ENCODE measurements at places on chromosomes 5 and 9. TPM values are rescaled to one million over a fixed set of nuclear protein-coding genes. Genes with fewer than 3 reads are reported as not detected.

- no peak for DNase-seq
Measured at GRCh38 chr9:7097785-7098752, 340.3 kb downstream of the KDM4C start.

- DNase-seq, result no peak
Measured at GRCh38 chr9:95460518-95461164, 56.1 kb downstream of the PTCH1 start.

DNA sequence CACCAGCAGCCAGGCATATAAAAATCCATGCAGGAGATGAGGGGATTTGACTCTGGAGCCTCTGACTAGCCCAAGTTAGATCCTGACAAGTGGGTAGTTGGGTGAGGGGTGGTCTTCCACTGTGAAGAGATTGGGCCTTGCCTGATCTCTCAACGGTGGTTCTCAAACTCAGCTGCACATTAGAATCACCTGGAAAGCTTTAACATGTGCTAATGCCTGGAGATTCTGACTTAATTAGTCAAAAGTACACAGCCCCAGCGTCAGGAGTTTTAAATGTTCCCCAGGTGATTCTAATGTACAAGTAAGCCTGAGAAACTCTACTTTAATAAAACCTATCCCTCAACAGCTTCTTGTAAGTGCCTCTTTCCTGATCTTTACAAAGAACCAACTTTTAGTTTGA is 57.5 kb downstream of the GCNT4 start:
- DNase-seq, result no peak

GRCh38 chr5:133410335-133410828 is 202.0 kb downstream of the FSTL4 start:
- no peak for DNase-seq

GRCh38 chr5:10875201-10875768 is 114.3 kb upstream of the DAP start:
- DNase-seq, result no peak

GRCh38 chr5:59149271-59149670 is 566.4 kb downstream of the RAB3C start:
- DNase-seq, result no peak

GRCh38 chr5:150587856-150588595 is 52.4 kb upstream of the SYNPO start:
- no peak for DNase-seq

GRCh38 chr5:54045077-54045792 is 265.1 kb downstream of the ARL15 start:
- no peak for DNase-seq

DNA sequence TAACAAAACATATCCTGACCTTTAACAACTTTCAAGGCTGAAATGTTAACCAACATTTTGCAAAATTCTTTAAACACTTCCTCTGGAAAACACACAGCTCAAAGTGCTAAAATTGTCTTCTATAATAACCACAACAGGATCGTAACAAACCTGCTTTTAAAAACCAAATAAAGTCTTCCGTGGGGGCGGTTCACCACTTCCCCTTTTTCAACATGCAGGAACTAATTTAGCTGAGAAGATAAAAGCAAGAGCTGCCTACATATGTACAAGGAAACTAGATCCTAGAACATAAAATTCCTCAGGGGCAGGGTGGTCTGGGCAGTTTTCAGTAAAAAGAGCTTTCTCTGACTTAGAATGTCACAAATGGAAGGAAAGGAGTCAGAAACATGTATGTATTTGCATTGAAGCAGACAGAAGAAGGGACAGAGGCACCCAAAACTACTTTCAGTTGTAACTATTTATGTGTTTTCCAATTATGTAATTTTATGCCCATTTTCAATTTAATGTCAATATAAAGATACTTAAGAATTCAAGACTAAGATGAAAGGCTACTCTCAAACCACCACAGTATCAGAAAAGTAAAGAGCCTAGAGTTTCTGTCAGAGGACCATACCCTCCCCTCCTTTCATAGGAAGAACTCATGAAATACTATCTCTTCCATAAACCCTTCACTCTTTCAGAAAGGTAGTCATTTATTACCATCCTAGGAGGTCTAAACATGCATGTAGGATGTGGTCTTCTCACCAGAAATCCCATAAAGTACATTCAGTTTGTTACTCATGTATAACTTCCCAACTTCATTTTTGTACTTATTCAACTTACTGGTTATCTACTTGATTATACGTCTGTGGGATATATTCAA is 185.9 kb upstream of the RASA1 start:
- no peak for DNase-seq

DNA sequence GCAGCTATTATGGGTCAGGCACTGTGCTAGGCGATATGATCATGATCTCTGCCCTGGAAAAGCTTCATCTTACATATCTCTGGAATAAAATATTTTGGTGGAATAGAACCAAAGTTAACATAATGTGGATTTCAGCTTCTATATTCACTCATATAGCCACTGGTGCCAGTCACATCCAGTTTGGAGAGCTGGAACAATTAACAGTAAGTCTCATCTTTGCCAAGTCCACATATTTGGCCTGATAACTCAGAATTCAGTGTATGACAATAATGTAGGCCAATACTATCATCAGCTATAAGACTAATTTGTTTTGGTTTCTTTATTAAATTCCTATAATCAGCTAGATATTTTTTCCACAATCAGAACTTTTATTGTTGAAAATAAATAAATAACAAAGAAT is 5.9 kb upstream of the FAM13B start:
- no peak for DNase-seq

DNA sequence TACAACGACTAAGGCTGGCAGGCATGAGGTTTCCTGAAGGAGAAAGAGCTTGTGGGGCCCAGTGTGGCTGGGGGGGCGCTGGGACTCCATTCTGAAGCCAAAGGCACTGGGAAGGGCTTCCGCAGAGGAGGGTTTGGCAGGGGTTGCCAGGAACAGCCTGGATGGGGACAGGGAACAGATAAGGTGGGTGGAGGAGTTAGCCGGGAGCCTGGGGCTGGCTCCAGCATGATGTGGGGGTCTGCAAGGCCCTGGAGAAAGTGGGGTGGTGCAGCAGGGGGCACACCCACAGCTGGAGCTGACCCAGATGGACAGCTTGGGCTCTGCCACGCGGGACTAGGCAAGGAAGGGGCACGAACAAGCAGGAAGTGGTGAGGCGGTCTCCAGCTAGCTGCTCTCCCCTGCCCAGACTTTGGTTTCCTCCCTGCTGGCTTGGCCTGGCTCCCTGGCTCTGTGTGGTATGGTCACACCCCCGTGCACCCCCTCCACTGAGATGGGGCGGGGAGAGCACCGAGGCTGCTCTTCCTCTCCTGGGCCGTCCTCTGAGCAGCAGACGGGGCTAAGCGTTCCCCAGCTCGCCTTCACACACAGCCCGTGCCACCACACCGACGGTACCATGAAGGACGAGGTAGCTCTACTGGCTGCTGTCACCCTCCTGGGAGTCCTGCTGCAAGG is at the start of gene LTC4S:
Gene LTC4S, plus strand, starts transcription at position 519 of the 672 bp plus-strand sequence. Its CDS starts 95 bp downstream, at position 614.
- DNase-seq, result peak; percentile 15

- peak; percentile 64 for DNase-seq
Measured at GRCh38 chr9:112135706-112136105, 39.4 kb downstream of the SUSD1 start.

GRCh38 chr5:16586556-16586955 is 30.2 kb downstream of the RETREG1 start:
- no peak for DNase-seq

DNA sequence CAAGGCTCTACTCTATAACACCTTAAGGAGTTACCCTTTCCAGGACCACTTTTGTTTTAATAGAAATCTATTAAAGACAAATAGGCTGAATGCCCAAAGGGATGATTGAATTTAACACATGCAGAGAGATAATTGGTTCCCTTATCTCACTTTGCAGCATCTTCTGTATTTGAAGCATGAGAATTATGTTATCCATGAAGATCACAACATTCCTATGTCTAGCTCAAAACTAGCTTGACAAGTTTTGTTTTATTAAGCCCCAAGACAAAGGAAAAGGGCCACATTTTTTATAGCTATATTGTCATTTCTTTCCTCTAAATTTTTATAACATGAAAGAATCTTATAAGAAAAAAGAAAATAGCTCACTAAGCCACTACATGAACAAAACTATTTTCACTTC is 57.9 kb upstream of the FTMT start:
- no peak for DNase-seq

DNA sequence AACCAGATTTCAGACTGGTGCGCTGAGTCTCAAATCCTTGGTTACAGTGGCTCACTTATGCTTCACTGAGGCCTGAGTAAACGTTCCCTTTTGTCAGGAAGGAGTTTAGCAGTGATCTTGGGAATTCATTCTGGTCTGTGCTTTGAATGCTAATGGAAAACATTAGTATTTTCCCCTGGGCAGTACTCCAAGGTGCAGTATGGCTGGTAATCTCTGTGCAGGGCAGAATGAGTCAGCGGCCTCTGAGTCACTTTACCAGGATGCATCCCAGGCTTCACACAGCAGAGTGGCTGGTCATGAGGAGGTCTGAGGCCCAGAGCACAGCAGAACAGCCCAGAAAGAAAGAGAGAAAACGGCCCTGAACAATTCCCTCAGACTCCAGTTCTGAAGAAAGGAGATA is 54.0 kb downstream of the PCA3 start:
- peak; percentile 99 for DNase-seq

- DNase-seq, result no peak
Measured at GRCh38 chr9:68493541-68493940, 47.1 kb downstream of the TMEM252 start.

- DNase-seq, result no peak
Measured at GRCh38 chr5:114416254-114416653, 54.4 kb downstream of the KCNN2 start.

DNA sequence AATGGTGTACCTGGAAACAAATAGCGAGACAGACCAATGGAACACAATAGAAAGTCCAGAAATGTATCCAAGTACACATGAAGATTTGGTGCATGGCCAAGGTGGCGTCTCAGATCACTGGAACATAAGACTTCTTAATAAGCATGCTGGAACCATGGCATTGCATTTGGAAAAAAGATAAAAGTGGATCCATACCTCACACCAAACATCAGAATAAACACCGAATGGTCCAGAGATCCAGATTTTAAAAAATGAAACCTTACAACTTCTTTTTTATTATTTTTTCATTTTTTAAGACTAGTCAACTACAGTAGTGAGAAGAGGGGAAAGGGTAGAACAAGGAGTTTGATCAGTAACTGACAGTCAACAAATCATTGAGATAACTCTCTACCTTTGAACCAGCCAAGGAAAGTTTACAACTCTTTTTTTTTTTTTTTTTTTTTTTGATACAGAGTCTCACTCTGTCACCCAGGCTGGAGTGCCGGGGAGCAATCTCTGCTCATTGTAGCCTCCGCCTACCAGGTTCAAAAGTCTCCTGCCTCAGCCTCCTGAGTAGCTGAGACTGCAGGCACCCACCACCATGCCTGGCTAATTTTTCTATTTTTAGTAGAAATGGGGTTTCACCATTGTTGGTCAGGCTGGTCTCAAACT is 8.8 kb upstream of the DUSP1 start:
- DNase-seq, result no peak

Gene FAM153A
- total RNA-seq, result not detected

Gene PDE4D
- total RNA-seq, result 13.2 TPM

Gene MFAP3
- 72.1 TPM for total RNA-seq

Gene PHF24
- not detected for total RNA-seq

Gene SV2C
- total RNA-seq, result not detected

Gene NPR3
- 2.8 TPM for total RNA-seq

Gene FOXI1
- total RNA-seq, result not detected

All from renal cortical epithelial cell (primary cell).